ENCODE measurements at places on chromosomes 3 and 15. TPM values are rescaled to one million over a fixed set of nuclear protein-coding genes. Genes with fewer than 3 reads are reported as not detected.

DNA sequence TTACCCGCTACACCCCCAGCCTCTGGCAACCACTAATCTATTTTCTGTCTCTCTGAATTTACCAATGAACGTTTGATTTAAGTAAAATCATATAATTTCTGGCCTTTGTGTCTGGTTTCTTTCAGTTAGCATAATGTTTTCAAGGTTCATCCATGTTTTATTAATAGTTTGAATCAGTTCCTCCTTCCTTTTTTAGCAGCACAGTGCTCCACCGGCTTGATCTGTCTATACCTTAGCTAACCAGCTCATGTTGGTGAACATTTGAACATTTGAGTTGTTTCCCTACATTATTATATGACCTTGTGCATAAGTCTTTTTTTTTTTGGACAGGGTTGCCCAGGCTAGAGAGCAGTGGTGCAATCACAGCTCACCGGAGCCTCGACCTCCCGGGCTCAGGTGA lies 33.3 kb downstream of the PDE8A start:
- DNase-seq: no peak

- peak; percentile 62 for DNase-seq
Measured at GRCh38 chr3:107942244-107942643, 148.6 kb downstream of the CD47 start.

- no peak for DNase-seq
Measured at GRCh38 chr3:153463895-153464294, 301.9 kb downstream of the RAP2B start.

DNA sequence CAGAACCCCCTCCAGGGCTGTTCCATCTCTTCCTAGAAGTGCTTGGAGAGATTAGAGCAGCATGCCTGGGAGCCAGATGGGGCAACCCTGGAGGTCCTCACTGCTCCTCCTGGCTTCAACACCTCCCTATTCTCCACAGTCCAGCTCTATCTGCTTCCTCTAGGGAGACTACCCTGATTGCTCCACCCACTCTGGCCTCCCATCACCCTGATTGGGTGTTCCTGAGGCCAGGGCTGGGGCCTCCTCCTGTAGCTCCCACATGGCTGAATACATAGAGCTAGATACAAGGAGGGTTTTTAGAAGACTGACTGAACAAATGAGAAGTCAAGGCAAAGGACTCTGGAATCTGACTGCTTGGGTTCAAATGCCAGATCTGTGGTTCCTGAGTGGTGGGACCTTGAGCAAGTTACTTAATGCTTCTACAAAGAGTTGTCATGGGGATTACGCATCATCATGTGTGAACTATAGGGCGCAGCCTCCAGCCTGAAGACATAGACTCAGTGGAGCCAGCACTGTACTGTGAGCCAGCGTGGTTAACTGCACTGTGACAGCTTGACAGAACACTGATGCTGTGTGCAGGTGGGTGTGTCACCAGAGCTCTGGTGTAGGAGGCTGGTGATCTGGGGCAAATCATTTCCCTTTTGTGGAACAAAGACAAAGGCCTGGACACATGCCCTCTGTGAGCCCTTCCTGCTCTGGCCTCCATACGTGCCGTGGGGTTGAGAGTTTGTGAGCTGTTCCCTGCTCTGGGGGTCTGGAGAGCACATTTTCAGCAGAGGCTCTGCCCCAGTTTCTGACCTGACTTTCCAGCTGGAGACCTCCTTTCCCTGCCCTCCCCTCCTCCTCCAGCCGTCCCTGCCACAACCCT lies 74.8 kb downstream of the SCN5A start:
- no peak for DNase-seq

GRCh38 chr3:72628065-72628464 lies 220.2 kb downstream of the SHQ1 start:
- DNase-seq: no peak

GRCh38 chr3:15273227-15273626 lies 59.2 kb downstream of the SH3BP5 start:
- DNase-seq: no peak

DNA sequence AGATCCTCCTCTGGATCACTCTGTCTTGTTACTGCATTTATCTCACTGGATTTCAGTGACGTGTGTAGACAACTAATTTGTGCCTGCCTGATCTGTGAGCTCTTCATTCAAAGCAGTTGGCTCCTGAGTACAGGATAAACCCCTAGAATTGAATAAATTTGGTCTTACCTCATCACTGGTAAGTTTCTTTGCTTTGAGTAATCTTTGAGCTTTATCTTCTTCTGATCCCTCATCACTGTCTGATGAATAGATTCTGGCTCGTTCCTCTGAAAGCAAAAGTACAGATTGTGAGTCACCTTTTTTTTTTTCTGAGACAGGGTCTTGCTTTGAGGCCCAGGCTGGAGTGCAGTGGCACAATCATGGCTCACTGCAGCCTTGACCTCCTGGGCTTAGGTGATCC lies 24.5 kb downstream of the LEO1 start:
- DNase-seq: no peak

DNA sequence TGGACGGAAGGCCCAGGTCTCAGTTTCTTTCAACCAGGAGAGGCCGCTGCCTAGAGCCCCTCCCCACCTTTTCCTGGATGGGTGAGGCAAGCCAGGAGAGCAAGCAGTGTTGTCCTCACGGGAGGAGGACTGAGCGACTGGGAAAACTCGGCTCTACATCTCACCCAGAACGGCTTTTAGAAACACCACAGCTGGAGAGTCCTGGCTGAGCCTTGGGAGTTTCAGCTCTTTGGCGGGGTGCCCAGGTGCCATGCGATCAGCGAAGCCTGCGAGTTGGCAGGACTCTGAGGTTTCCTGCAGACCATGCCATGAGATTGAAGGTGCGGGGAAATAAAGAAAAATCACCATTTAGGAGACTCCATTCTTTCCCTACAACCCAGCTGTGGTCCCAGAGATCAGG lies 26.0 kb downstream of the PPCDC start:
- DNase-seq: no peak

- peak; percentile 8 for DNase-seq
Measured at GRCh38 chr15:96187341-96188305, 142.9 kb upstream of the NR2F2 start.

DNA sequence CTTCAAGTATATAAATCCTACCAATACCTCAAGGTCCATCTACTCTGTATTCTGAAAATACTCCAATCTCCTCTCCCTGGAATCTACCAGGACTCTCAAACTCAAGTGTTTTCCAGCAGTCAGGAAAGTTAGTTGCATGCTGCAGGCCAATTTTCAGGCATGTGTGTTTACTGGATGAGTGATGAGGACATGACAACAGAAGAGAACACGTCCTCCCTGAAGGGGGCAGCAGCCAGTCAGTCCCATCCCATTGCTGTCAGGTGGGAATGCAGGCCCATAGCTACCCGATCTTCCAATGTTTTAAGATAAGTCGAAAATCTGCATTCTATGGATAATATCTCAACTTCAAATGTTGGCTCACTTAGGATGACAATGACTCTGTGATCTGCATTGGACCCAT lies 496.2 kb downstream of the FHIT start:
- no peak for DNase-seq

GRCh38 chr3:169618894-169619792 lies 44.4 kb downstream of the MECOM start:
- DNase-seq: no peak

Gene PPCDC
- total RNA-seq: 5.6 TPM

Gene MESP1
- total RNA-seq: under 0.01 TPM

Gene FOXB1
- total RNA-seq: not detected

Gene LDHAL6B
- not detected for total RNA-seq

Gene LYZL4
- not detected for total RNA-seq

Gene SPATA12
- total RNA-seq: not detected

Gene FILIP1L
- total RNA-seq: 5.9 TPM

Gene DUOXA1
- total RNA-seq: 0.29 TPM

Measured in osteoblast (primary cell).